T-helper 2 cell (primary cell): ENCODE measurements at places on chromosomes 2 and 18.

GRCh38 chr2:57880446-57880845, 166.2 kb upstream of the VRK2 start:
- DNase-seq: no peak

- no peak for DNase-seq
Observed at GRCh38 chr2:189095101-189095500, 84.5 kb downstream of the COL5A2 start.

GRCh38 chr2:238438856-238439849, 12.4 kb downstream of the ASB1 start:
- DNase-seq: peak; percentile 52

DNA sequence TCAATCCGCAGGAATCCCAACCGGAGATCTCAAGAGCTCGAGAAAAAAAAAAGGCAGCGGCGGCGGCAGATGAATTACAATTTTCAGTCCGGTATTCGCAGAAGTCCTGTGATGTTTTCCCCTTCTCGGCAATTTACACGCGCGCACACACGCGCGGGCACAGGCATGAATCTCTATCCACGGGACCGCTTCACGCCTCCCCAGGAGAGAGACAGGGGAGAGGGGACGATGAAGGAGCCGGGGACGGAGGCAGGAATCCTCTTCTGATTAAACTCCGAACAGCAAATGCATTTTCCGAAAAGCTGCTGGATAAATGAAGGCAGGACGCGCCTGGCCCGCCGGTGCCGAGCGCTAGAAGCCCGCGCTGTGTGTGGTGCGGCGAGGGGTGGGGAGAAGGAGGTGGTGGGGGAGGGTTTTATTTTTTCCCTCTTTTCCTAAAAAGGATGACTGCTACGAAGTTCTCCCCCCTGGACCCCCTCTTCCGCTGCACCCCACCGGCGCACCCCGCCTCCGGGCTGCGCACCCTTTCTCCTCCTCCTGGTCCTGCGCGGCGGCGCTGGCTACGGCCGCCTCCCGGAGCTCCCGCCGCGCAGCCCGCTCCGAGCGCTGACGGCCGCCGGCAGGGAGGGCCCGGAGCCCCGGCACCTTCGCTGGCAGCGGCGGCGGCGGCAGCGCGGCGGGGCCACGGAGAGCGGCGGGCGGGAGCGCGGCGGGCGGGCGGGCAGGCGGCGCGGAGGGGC, at the start of gene BCL2:
Gene BCL2 (minus strand): TSS at position 387 of the 740 bp plus-strand sequence.
- DNase-seq: peak; percentile 64

GRCh38 chr18:78979056-78979729, 425 bp upstream of the SALL3 start:
- DNase-seq: no peak

GRCh38 chr2:171791361-171791760, 102.7 kb downstream of the SLC25A12 start:
- DNase-seq: no peak
